ENCODE measurements at places on chromosomes 4 and X.

- DNase-seq, result no peak
Observed at GRCh38 chr4:91065117-91065516, 937.9 kb downstream of the CCSER1 start.

DNA sequence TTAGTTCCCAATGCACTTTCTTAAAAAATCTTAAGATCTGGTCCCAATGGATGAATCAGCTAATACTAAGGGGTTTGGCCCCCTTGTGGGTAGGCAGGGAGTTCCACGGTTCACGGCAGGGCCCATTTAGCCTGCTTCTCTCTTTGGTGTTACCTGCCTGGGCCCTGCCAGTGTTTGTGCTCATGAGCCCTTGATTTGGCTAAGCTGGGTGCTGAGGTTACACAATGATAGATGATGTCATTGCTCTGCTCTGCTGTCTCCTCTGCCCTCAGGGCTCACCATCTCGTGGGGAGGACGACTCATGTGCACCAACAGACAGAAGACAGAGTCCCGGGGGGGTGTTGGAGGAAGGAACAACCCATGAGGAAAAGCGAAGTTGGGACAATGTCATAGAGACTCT, 24.4 kb downstream of the RTL5 start:
- no peak for DNase-seq

DNA sequence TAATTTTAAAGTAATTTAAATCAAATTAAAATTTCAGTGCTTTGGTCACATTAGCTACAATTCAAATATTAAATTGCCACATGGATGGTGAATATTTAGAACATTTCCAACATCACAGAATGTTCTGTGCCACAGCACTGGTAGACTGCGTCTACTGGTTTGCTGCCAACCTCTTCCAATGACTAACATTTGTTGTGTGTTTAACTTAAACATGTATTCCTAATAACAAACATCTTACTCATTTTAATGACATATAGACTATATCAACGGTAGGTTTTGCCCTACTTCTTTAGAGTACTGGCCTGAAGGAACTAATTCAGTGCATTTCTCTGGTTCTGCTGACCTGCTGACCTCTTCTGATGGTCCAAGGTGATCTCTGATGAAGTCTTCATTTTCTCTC, 157.6 kb downstream of the DCK start:
- DNase-seq, result no peak

GRCh38 chrX:13076176-13076961, 31.9 kb upstream of the FAM9C start:
- DNase-seq, result no peak

DNA sequence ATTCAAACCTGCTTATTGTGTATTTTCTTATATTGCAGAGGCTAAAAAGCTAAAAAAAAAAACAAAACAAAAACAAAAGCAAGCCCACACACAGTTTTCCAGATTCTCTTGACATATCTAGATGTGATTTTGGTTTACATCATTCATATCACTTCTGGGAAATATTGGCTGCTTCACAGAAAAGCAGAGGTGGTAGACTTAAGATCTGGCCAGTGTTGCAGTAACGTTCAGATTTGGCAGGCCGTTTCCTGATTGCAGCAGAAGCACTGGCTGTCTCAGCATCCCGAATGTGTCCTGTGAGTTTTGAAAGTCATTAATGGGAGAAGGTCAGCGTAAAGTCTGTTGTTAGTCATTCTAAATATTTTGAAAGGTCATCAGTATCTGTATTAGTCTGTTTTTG, 2062.0 kb downstream of the ARAP2 start:
- DNase-seq, result no peak

DNA sequence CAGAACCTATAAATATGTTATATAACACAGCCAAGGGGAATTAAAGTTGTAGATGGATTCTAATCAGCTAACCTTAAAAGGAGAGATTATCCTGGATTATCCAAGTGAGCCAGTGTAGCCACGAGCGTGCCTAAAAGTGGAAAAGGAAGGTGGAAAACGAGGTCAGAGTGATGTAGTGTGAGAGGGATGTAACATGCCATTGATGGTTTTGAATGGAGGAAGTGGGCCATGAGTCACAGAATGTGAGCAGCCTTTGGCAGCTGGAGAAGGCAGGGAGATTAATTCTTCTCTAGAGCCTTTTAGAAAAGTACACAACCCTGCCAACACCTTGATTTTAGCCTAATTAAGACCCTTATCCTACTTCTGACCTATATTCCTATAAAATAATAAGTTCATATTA, 149.1 kb downstream of the SLC39A8 start:
- DNase-seq, result no peak

- no peak for DNase-seq
Observed at GRCh38 chr4:33189169-33189568, 2469.0 kb downstream of the PCDH7 start.

GRCh38 chr4:6448476-6449170, 23.8 kb downstream of the PPP2R2C start:
- DNase-seq, result no peak

DNA sequence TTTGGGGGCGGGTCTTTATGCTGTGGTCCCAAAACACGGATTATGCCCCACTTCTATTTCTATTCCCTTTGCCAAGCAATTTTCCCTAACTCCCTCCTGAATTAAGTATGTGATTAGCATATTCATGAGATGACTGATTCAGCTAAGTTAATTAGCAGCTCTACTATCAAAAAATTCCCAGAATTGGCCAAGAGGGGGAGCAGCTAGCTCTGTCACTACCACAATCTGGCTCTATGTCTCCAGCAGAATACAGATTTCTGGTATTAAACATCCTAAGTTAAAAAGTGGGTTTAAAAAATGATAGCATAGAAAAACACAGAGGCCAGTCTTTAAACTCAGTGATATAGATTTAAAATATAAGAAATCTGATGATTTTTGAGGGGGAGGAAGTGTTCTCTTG, 80.3 kb downstream of the GPC4 start:
- no peak for DNase-seq

GRCh38 chr4:168558599-168558998, 61.7 kb downstream of the PALLD start:
- DNase-seq, result no peak

DNA sequence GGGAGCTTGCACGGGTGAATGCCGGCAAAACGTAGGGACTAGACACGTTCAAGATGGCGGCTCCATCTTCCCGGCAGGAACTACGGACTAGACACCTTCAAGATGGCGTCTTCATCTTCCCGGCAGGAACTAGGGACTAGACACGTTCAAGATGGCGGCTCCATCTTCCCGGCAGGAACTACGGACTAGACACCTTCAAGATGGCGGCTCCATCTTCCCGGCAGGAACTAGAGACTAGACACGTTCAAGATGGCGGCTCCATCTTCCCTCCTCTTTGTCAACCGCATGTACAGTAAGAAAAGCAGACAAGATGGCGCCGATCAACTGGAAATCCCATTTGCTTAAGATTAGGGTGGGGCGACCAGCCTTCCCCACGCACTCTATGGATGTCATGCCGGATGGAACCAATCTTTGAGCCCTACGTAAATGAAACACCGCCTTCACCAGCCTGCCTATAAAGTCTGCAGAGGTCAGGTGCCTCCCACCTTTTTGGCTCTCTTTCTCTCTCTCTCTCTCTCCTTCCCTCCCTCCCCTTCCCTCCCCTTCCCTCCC, 222.4 kb downstream of the CRLF2 start:
- peak; percentile 8 for DNase-seq

DNA sequence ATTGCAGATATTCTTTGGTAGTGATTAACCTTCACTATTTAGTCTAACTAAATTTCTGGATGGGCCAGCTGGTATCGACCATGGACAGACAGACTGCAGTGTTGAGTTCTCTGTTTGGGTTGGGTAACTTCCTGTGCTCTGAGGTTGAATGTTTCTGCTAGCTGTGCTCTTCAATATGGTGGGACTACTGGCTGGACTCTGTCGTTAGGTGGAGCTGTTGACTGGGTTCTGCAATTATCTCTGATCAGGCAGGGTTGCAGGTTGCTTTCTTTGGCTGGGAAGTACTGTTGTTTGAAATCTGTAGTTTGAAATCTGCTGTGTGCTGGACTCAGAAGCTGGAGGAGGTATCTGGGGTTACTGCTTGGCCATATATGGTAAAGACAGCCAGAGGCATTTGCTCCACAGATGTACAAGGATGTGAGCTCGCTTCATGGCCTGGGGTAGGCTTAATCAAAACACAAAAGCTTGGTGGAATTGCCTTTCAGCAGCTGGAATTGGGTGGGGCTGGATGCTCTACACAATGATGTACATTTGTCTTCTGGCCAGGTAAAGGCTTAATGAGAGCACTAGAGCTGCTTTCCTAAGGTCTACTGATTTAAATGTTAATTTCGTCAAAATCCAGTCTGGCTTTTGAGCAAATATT, 1472.0 kb downstream of the FAM133A start:
- DNase-seq, result no peak

GRCh38 chrX:106959901-106960300, 39.7 kb downstream of the CLDN2 start:
- DNase-seq, result no peak

- no peak for DNase-seq
Observed at GRCh38 chrX:38494239-38494823, 67.0 kb upstream of the TSPAN7 start.

GRCh38 chr4:140049024-140049848, 104.7 kb downstream of the MAML3 start:
- DNase-seq, result no peak

DNA sequence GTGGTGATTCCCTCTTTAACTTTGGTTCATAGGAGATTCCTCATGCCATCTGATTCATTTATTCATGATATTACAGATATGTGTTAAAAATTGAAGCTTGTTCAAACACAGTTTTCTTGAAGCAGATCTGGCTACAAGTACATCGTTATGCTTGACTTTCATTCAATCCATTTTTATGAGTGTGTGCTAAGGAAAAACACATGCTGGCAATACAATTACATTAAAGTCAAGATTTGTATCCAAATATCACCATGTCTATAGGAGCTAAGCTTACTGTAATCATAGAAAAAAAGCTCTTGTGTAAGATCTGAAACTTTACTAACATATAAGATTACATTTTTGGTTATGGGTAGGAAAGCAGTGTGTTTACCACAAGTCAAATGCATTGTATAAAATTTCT, 151.8 kb upstream of the FAT1 start:
- DNase-seq, result no peak

DNA sequence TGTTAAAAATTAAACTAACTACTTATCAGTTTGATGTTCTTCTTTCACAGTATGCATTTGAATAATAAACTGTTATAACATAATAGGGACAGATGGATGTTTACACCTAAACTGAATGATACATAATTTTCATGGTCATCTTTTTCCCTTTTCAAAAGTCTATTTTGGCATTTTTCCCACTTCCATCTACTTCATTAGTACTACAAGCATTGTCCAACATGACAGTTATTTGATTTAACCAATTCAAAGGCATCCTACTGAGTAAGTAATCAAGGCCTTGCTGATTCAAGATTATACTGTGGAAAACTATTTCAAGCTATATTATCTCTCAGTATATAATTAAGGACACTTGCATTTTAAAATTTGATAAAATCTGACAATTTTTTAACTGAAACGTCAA, 212.9 kb downstream of the FAT4 start:
- no peak for DNase-seq

- DNase-seq, result no peak
Observed at GRCh38 chr4:36041340-36041739, 203.0 kb downstream of the ARAP2 start.

DNA sequence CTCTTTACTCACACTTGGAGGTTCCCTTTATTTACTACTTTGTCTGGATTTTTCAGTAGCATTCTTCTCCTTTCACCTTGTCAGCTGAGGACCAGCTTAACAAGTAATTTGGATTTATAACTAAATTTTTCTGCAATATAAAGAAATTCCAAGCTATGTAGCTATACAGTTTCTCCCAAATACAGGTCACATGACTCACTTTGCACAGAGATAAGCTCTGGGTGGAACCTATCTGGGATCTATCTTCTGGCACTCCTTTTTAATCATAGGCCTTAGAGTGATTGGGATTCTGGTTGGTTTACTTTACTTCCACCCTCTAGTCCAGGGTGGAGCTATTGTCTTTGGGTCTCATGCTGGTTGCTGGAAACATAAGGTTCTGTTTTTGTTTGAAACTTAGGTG, 34.9 kb upstream of the STK26 start:
- no peak for DNase-seq

GRCh38 chr4:173025131-173025530, 143.5 kb upstream of the GALNT7 start:
- peak; percentile 24 for DNase-seq

DNA sequence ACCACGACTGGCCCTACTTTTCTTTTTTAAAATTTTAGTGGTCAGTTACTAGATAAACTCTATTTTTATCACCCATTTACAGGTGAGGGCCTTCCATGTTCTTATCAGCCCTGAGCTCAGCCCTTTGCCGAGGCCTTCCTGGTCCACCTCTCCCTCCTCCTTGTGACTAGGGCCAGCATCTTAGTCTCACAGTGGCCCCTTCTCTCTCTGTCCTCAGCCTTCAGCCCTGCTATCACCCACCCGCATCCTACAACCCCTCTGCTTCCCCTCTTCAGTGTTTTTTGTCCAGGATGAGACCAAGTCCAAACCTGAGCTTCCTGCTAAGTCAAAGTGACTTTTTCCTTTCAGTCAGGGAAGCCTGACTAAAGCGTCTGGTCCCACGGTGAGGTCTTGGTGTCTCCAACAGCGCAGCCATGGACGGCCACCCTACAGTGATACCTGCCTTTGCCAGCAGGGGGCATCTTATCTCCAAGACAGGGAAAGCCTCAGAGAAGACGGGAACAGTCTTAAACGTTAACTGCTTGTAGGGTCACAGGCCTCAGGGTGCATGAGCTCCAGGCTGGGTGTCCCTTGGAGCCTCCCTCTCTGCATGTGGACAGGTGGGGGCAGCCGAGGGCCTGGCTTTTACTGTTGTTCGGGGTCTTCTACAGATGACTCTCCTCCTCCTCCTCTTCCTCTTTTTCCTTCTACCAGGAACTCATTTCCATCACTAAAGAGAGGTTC, 11.7 kb upstream of the GAGE10 start:
- DNase-seq, result peak; percentile 55

GRCh38 chrX:109684136-109684535, 48.9 kb downstream of the ACSL4 start:
- DNase-seq, result no peak

DNA sequence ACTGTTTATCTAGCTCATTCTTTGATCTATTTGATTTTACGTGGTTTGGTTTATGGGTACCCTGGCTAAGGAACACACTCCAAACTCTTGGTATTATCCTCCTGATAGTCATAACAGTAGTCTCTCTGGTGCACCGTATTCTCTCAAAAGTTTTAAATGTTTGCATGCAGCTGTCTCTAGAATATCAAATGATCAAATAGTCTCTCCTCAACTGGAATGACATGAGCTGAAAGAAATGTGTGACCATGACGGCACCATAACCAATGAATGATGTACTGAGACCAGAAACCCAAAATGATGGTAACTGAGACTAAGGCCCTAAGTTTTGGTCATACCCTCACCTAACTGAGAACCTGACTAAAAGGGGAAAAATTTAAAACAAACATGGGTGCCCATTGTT, 319.4 kb downstream of the SLC7A11 start:
- DNase-seq, result no peak
